NCI-H187 treated with DMSO at 0.1 percent for 48 hours (cell line): ENCODE measurements at places on chromosomes 11 and 22.

- DNase-seq = no peak
These were observed 41.8 kb upstream of the DLAT start for GRCh38 chr11:111983187-111983986.

DNA sequence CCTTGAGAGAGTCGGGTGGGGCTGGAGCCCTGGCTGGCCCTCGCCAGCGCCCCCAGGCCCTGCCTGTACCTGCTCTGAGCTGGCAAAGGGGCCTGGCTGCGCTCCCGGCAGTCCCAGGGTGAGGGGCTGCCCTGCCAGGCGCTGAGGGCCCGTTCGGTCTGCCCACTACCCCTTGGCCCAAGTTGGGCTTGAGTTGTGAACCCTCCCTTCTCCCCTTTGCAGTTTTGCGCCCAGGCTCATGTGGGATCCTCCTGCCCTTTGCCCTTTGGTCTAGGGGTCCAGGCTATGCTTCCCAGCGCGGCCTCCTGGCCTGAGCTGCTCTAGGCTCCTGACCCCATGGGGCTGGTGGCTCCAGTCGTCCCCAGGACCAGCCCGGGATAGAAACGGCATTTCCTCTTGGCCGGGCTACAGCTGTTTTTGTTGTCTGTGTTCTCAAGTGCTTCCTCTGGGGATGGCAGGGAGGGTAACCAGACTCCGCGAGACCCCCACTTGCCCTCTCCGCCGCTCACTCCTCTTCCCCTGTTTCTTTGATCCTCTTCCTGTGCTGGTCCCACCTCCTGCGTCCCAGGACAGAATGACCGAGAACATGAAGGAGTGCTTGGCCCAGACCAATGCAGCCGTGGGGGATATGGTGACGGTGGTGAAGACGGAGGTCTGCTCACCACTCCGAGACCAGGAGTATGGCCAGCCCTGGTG lies 34.9 kb downstream of the PRDM11 start:
- DNase-seq = no peak

GRCh38 chr11:86869966-86870570 lies 69.7 kb downstream of the PRSS23 start:
- no peak for DNase-seq

DNA sequence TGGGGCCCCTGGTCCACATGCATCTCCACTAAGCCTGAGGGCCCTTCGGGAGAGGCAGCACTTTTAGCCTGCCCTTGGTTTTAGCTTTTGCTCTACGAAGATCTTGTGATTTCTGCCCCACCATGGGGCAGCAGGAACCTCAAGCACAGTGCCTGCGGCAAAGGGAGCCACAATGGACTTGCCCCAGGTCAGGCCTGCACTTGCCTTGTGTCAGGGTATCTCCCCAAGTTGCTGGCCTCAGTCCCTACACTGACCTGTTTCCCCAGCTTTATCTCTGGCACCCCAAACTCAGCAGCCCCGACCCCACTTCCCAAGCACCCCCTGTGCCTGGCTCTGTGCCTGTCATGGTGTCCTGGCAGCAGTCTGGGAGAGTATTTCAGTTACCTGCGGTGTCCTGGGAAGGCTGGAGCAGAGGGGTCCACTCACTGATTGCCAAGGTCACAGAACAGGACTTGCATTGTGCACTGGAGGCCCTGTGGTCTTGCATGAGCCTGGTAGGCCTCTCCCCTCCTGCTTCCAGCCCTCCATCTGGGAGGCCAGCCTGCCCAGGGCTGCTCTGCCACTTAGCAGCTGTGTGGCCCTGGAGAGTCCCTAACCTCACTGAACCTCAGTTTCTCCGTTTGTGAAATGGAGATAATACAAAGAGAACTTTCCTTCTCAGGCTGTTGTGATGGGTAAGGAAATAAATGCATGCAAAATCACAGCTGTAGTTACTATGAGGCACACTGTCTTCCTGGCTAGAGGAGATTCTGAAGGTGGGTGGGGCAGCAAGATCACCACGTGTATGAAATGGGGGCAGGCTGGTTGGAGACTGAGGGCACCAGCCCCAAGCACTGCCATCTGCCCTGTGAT lies 3.6 kb upstream of the AIFM3 start:
- no peak for DNase-seq

DNA sequence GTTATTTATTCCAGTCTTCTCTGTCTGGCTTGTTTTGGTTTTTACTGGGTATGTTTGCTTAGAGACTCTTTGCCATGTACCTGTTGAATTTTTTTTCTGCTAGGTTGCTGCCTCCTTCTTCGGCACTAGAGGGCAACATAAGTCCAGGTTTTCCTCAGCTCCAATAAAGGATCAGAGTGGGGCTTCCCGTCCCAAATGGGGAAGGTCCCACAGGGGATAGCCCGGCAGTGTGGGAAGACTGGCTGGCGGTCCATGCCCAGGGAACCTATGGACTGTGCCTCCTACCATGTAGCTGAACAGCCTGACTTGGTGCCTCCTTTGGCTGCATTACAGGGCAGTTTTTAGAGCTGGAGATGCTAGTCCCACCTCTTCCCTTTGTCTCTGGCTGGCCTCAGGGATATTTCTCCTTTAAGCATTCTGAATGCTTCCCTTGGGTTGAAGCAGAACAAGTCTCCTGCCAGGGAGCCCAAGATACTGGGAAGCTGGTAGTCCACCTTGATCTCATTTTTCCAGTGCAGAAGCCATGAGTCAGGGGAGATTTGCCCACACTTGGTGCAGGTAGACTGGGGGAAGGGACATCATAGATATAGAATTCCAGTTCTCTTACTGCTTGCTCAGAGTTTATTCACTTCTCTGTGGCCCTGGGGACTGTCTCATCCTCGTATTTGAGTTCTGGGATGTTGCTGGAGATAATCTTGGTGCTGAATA lies 60.2 kb downstream of the BRD1 start:
- DNase-seq = no peak

GRCh38 chr11:47033439-47033838 lies 96.9 kb downstream of the CSTPP1 start:
- no peak for DNase-seq

GRCh38 chr11:66607126-66607834 lies 9.2 kb upstream of the RBM14 start:
- DNase-seq = no peak

DNA sequence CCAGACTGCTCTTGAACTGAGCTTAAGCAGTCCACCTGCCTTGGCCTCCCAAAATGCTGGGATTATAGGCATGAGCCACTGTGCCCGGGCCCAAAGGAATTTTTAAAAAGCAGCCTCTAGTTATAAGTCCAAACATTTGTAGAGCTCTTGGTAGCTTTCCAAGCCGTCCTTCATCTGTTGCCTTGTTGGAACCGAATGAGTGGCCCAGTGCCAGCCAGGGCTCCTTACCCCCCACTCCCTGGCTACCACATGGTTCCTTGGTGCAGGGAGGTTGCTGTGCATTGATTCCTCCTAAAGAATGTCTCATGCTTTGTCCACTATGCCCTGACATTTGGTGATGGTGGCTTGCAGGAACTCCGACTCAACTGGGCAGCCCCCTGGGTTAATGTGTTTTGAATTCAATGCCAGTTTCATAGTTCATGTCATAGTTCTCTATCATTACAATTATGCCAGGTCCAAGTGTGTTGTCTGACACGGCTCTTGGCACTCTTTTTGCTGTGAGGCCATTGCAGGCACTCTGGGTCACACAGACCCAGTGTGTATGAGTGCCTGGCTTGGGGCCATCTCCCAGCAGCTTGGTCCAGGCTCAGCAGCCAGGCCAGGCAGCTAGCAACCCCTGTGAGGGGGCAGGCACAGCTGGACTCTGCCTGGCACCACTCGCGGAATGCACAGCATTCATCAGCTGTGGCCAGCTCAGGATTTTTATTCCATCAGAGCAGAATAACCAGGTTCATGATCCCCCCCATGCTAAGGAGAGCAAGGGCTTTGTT lies 13.3 kb upstream of the MICALL1 start:
- no peak for DNase-seq

- no peak for DNase-seq
These were observed 59.8 kb downstream of the PACSIN2 start for GRCh38 chr22:42955087-42955635.

- DNase-seq = no peak
These were observed 8.5 kb upstream of the GRAMD1B start for GRCh38 chr11:123421589-123421988.

DNA sequence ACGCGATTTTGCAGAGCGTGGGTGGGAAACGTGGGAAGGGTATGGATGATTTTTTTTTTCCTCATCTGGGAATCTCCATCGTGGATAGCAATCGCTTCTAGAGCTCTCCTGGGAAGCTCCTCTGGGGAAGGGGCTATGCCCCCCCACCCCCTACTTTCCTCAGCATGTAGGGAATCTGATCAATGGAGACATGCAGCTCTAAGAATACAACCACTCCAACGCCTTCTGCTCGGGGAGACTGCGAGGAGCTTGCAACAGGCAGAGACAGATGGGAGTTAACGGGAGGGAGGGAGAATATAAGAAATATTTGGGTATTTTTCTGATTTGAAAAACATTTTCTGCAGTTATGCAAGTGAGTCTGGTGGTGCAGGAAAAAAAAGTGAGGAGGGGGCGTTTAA lies 104.6 kb upstream of the HSD17B12 start:
- DNase-seq = no peak

DNA sequence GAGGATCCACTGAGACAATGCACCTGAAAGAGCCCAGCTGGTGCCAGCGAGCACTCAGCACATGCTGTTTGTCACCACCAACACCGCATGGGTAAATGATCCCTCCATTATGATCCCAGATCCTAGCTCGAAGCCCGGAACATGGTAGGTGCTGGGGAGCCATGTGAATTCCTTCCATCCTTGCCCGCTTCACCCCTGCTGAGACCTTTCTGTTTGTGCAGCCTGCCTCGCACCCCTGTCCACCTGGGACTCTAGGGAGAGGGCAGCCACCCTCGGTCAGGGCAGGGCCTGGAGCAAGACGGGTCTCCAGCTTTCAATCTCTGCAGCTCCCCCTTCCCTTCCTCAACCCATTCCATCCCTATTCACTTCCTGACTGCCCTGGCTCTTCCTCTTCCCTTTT lies 116.2 kb upstream of the ALX4 start:
- DNase-seq = no peak

- DNase-seq = no peak
These were observed 110.9 kb downstream of the SWAP70 start for GRCh38 chr11:9774591-9775397.

GRCh38 chr22:39349506-39349966 lies 255 bp upstream of the SYNGR1 start:
- no peak for DNase-seq

DNA sequence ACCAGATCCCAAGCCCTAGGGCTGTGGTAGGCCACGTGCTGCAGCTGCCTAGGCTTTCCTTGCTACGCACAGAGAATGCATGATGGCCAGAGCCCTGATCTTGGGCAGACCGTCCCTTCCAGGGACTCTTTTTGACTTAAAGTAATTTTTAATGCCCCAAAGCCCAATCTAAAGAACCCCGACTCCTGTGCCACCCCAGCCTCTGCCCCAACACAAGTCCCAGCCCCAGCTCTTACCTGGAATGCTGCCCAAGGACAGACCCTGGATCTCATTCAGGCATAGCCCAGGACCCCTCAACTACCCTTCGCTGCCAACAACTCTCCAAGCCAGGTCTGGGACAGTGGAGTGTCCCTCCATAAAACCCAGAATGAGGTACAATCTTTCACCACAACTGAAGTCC lies 211.7 kb upstream of the B3GAT1 start:
- DNase-seq = no peak

DNA sequence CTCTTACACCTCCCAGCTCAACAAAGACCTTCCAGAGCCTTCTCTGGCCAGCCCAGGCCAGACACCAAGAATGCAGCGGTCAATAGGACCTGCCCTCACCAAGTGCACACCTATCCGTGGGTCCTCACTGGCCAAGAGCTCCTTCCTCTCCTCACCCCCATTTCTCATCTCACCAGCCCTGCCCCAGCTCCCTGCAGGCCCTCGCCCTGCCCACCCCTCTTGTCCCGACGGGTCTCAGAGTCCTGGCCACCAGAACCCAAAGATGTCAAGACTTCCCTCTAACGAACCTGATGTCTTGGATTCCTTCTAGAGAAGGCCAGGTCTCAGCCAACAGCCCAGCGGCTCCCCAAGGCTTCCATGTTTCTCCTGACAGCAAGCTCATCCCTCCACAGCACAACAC lies 43.6 kb downstream of the IGF2 start:
- DNase-seq = no peak

DNA sequence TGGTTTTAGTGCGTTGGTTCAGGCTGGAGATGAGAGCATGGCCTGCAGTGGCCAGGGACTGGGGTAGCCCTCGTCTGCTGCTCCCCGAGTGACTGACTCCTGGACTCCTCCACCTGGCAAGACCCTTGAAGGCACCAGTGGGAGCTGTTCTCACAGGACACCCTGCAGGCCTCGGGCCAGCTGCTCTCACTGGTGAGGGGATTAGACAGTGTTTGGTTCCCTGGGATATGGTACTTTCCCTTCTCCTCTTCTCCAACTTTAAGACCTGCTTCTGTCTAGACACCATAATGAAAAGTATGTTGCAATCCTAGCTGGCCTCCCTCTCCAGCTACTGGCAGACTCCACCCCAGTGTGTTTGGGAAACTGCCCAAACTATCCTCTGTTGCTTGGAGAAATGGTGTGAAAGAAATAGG lies 168.8 kb upstream of the CADM1 start:
- no peak for DNase-seq

DNA sequence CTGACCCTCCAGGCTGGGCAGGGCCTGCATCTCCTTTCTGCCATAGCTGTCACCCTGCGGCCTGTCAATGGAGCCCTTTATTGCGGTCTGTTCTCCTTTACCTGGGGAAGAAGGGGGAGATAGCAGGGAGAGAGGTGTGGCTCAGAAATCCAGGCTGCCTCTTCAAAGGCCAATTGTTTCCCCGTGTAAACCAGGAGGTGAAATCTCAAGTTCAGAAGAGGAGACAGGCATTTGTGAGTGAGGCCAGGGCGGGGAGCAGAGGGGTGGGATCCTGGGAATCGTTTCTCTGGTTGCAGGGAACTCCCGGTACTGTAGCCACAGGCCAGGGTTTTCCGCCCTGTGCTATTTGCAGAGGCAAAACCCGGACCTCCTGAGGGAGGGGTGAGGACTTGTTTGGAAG lies 9.1 kb downstream of the DCPS start:
- no peak for DNase-seq

DNA sequence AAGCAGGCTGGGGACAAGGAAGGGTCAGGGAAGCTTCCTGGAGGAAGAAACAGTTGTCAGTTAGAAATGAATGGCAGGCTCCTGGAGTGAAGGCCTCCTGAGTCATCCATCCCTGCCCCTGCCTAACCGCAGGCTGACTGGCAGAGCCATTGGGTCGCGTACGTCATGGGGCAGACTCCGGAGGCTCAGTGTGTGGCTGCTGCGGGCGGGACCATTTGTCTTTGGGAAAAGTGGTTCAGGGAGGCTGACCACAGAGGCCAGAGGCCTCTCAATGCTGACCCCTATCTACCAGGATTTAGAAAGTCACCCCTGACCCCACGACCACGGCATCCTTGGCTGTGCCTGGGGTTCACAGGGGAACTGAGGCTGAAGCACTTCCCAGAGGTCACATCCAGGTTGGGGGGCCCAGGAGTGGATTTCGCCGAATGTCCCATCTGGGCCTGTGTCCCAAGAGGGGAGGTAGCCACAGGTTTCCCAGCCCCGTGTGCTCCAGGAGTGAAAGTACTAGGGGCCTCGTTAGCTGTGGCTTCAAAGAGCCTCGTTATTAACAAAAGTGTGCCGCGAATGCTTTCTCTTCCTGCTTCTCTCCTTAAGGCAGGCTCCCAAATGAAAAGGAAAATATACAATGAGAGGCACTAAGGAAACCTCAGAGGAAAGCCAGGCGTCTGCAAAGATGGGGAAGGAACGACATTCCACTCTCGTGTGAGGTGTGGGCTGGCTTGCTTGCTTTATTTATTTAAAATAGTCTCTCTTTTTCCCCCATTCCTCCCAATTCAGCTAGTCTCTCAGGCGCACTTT lies 58.9 kb downstream of the FLRT1 start:
- no peak for DNase-seq
